ENCODE measurements at places on chromosomes 3 and 15. TPM values are rescaled to one million over a fixed set of nuclear protein-coding genes. Genes with fewer than 3 reads are reported as not detected.

The ONECUT1 gene
- polyA plus RNA-seq: 0.20 TPM

The FAM174B gene
- polyA plus RNA-seq: 35.7 TPM

The HTR3E gene
- polyA plus RNA-seq: 0.11 TPM

The SLC12A1 gene
- 779 TPM for polyA plus RNA-seq

The SH2D7 gene
- polyA plus RNA-seq: 0.72 TPM

The GOLGA6D gene
- polyA plus RNA-seq: 0.32 TPM

The EPHA6 gene
- 1.4 TPM for polyA plus RNA-seq

The MLH1 gene
- polyA plus RNA-seq: 49.3 TPM

The ZIC1 gene
- 0.10 TPM for polyA plus RNA-seq

GRCh38 chr3:186502966-186503712 is 41.0 kb downstream of the CRYGS start:
- no peak for DNase-seq

- no peak for DNase-seq
Observed at GRCh38 chr3:177201700-177202397, 4.6 kb upstream of the TBL1XR1 start.

- DNase-seq: no peak
Observed at GRCh38 chr3:21718161-21718765, 32.7 kb downstream of the ZNF385D start.

DNA sequence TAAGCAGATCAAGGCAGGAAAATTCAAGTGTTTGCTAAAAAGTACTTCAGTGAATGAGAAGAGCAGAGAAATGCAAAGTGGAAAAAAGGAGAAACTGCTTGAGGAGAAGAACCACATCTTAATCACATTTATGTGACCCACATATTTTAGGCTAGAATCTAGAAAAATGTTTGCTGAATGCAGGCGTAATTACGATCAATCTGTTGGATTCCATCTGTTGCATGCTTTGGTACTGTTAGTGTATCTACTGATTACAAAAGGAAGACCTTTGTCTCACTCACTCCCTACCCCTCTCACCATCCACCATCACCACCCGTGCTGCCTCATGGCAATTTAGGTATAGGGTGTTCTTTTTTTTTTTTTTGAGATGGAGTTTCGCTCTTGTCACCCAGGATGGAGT is 9.7 kb upstream of the TBL1XR1 start:
- DNase-seq: no peak

DNA sequence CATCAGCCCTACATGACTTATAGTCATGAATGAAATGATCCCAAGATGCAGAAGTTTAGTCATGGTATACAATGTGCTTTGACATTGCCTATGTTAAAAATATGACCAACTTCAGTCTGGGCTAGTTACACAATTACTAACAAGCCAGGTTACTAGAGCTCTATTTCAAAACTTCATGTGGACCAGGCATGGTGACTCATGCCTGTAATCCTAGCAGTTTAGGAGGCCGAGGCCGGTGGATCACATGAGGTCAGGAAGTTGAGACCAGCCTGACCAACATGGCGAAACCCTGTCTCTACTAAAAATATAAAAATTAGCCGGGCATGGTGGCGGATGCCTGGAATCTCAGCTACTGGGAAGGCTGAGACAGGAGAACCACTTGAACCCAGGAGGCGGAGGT is 613.0 kb downstream of the CADM2 start:
- DNase-seq: no peak

DNA sequence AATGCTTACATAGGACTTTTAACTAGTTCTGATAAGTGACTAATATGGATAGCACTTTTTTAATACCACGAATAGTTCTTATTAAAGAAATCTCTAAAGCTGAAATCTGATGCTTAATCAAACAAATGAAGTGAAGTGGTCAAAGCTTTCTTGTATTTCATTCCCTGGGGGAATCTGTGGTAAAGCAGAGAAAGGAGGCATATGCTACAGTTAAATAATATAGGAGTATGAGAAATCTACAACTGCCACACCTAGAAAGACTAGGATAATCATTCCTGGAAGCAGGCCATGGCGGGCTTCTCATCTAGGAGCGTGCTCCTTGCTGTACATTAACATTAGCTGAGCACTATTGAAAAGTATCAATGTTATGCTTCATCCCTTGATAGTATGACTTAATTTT is 835.7 kb downstream of the OTOL1 start:
- no peak for DNase-seq

DNA sequence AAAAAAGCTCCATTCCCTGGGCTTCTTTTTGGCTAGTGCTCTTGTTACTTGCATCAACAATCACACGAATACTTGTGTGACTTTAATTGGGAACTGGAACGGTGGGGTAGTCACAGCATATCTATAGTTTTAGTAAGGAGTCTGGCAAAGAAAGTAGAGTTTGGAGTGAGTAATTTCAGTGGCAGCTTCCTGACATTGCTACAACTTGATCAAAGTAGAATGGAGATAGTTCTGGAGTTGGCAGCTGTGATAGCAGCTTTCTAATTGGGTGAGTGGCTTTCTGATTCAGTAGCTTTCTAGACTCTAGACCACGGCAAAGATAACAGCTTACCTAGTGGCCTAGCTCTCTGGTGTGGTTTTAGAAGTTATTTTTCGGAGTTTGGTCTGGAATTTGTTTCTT is 475.0 kb downstream of the TUSC7 start:
- no peak for DNase-seq

GRCh38 chr3:49937090-49937489 is 2.9 kb upstream of the RBM6 start:
- no peak for DNase-seq

DNA sequence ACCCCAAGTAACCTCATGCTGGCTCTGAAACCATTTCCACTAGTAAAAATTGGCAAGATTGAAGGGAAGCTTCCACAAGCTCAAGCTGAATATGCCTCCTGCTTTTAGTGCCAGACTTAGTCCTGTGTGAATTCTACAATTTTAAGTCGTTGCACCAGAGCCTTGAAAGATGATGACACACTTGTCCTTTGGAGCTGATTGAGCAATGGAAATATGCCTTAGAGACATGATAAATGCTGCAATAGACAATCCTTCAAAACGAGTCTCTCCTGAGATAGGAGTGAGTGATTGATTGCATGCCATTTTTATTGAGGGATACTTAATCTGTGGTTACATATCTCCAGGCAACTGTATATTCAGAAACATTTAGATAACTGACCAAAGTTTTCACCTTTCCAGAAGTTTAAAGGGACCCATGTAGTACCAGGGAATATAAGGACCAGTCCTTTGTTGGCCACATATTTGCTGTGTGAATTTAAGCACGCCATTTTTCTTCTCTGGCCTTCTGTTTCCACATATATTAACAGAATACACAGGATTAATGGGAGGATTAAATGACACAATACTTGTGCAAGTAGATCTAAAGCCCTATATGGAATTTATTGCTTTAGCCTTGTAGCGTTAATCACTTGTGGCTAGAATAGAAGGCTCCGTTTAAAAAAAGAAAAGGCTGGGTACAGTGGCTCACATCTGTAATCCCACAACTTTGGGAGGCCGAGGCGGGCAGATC is 65.1 kb downstream of the PPARG start:
- DNase-seq: no peak

GRCh38 chr3:156304406-156304805 is 184.0 kb downstream of the KCNAB1 start:
- DNase-seq: no peak

DNA sequence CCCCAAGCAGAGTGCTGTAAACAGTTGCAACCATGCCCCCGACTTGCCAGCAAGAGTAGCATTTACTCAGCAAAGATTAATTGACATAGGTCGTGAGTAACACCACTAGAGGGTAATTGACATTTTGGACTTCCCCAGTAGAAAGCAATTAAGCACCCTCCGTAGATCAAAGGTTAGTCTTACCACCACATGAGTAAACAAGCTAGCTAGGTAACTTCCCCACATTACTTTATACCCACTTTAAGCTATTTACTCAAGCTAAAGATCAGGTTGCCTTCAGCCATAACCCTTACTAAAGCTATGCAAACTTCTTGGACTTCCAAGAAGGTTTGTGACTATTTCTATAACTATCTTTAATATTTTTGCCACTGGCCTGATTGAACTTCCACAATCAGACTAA is 1072.7 kb downstream of the OTOL1 start:
- no peak for DNase-seq

DNA sequence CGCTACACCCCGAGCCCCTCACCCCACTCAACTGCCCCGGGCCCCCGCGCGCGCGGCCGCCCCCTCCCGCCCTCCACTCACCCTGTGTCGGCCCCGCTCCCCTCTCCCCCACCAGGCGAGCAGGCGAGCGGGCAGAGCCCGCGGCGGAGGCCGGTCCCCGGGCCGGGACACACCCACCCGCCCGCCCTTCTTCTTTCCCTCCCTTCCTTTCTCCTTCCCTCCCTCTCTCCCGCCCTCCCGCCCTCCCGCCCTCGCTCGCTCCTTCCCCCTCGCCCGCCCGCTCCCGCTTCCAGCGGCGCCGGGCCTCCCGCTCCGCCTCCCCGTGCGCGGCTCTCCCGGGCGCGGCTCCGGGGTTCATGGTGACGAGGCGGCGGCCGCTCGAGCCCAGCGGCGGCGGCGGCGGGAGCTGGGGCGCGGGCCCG is at the start of gene CTDSPL:
Gene CTDSPL (plus strand): TSS at position 261 of the 422 bp plus-strand sequence. CDS start 320 bp downstream, outside the sequence.
- no peak for DNase-seq

DNA sequence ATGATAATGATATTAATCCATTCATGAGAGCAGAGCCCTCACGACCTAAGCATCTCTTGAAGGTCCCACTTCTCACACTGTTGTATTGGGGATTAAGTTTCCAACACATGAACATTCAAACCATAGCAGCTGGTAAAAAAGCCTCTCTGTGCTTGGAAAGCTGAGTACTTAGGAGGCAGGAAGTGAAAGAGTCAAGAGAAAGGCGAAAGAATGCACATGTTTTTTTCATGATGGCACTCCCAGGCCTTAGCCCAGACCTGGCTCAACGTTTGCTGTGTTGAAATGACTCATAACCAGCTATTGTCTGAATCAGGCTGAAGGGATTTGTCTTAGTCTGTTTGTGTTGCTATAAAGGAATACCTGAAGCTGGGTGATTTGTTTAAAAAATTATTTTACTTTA is 84.4 kb upstream of the RGMA start:
- no peak for DNase-seq

- no peak for DNase-seq
Observed at GRCh38 chr3:8967553-8967952, 4.3 kb upstream of the RAD18 start.

All from left renal pelvis (tissue), 4 donors.